Osteoblast (primary cell): ENCODE measurements at places on chromosomes 16 and 17. TPM values are rescaled to one million over a fixed set of nuclear protein-coding genes. Genes with fewer than 3 reads are reported as not detected.

Gene PABPN1L
- total RNA-seq = not detected in 2 replicates

Gene TBC1D3H
- not detected in 2 replicates for total RNA-seq

Gene DLG4
- total RNA-seq = 10.1 and 11.8 TPM in 2 replicates

Gene MMP2
- 2,094 and 2,259 TPM in 2 replicates for total RNA-seq

Gene ADGRG3
- not detected in 2 replicates for total RNA-seq

GRCh38 chr17:48738424-48738802 lies 9.9 kb upstream of the HOXB13 start:
- H3K27me3 ChIP-seq = peaks cover 93% of the 10 kb centered on the region
- H3K4me1 ChIP-seq = no peaks in the 10 kb centered on the region

DNA sequence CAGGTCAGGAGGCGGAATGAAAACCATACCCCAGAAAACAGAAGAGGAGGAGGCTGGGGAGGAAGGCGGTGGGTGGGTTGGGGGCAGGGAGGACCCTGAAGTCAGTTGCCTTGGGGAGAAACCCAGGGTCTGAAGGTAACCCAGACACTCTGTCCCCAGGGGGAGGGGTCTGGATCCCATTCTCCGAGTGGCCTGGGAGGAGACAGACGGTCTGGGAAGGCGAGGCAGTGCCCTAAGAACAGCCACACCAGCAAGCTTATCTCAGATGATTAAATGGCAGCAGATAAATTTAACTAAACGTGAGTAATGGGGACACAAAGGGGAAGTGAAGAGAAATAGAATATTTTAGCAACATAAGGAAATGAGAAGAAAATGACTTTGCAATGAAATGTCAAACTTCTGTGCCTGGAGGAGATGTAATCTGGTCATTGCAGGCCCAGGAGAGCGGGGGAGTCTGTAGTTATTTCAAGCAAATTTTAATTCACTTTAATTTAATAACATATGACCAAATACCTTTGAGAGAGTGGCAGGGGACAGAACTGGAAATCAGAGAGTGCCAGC lies 21.4 kb upstream of the ZFP90 start:
- peaks cover 4% of the 10 kb centered on the region for H3K4me1 ChIP-seq
- DNase-seq = no peak
- no peaks in the 10 kb centered on the region for H3K36me3 ChIP-seq
- H3K27ac ChIP-seq = no peak overlapping the region

DNA sequence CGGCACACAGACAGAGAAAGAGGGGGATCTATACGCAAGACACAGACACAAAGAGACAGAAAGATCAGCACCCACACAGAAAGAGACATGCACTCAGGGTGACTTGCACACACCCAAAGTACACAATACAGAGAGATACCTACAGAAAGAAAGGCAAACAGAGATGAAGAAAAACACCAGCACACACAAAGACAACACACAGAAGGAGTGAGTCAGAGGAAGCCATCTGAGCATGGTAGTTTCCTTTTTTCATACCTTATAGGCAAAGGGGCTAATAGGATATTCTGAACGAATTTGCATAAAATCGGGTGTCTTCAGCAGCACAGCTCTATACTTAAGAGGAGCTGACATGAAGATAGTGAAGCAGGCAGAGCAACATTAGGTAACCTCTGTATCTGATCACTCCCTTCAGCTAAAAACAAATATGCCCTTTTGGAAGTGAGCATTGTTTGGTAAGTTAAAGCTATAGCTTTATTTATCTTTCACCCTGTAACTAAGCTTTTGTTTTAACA lies 198.6 kb downstream of the AATF start:
- DNase-seq = no peak
- no peak overlapping the region for H3K27ac ChIP-seq
- H3K4me1 ChIP-seq = peaks cover 6% of the 10 kb centered on the region
- no peaks in the 10 kb centered on the region for H3K27me3 ChIP-seq
- H3K4me3 ChIP-seq = no peak overlapping the region
- no peaks in the 10 kb centered on the region for H3K36me3 ChIP-seq

DNA sequence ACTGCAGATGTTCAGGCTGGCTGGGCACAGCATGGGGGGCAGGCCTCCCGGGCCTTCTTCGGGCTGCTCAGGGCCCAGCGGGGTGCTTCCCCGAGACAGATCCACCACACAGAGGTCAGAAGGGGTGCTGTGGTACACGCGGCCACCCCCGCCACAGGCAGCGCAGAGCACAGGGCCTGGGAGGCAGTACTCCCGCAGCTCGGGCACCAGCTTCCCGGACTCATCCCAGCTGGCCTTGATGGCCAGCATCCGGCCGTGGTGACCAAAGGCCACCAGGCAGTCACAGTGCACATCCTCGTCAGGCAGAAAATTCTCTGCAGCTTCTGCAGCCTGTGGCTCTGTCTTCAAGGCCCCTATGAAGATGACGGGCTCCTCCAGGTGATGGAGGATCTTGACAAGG lies 1.9 kb downstream of the FAAP100 start:
- H3K27me3 ChIP-seq = no peaks in the 10 kb centered on the region
- H3K36me3 ChIP-seq = peaks cover 50% of the 10 kb centered on the region
- no peak overlapping the region for H3K4me3 ChIP-seq
- no peak overlapping the region for H3K27ac ChIP-seq

DNA sequence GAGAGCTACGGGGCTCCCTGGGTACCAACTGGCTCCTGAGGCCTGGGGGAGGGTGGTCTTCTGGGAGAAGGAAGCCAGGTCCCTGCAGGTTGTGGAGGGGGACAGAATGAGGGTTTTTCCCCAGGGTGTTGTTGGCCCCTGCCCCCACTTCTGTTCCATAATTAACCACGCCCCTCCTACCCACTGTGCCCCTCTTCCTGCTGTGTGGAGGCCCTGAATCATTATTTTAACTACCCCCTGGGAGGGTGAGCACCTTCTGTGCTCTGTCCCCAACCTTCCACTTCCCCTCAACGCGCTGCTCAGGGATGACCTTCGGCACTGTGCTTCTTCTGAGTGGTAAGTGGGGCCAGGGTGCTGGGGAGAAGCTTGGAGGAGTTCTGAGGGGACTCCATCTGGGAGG lies at the start of gene ITGAD:
ITGAD (plus strand) TSS at position 280 of the 400 bp plus-strand sequence; CDS start at position 306, 26 bp downstream.
- H3K4me1 ChIP-seq = no peaks in the 10 kb centered on the region
- H3K36me3 ChIP-seq = no peaks in the 10 kb centered on the region
- H3K27ac ChIP-seq = no peak within 1 kb of the TSS
- H3K4me3 ChIP-seq = no peak within 1 kb of the TSS

DNA sequence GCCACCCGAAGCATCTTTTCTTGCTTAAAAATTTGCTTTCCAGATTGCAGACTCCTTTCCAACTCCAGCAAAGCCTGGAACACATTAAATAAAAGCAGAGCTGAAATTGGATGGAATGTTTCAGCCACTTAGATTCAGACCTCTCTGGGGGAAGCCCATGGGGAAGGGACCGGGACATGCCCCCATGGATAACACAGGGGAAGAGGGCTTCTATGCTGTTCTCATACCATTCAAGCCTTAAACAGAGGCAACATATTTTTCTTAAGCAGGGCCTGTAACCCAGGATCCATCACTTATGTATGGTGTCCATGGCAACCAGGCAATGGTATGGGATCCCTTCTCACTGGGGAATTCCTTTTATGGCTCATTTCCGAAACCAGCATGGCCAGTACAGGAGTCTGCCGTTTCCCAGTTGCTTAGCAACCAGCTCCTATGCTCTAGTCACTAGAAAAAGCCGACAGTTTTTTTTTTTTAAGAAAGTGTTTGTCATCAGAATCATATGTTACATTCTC lies 62.0 kb upstream of the MARCHF10 start:
- peaks cover 3% of the 10 kb centered on the region for H3K4me1 ChIP-seq
- no peaks in the 10 kb centered on the region for H3K27me3 ChIP-seq
- DNase-seq = peak; percentile 90
- H3K36me3 ChIP-seq = no peaks in the 10 kb centered on the region
- no peak overlapping the region for H3K27ac ChIP-seq

DNA sequence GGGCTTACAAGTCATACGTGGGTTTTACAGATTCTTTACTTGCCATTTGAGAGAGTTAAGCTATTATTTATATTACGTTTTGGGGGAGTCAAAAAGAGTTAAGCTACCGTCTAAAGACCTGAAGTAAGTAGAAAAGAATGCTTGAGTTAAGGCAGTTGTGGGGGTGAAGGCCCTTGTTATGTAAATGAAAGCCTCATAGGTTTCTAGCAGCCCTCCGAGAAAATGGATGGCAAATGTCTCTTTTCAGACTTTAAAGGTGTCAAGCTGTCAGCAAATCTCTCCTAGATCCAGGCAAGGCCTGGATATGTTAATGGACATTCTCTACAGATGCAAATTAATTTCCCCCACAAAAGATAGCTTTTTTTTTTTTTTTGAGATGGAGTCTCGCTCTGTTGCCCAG lies 7.2 kb upstream of the EIF4A3 start:
- no peak overlapping the region for H3K27ac ChIP-seq
- H3K27me3 ChIP-seq = no peaks in the 10 kb centered on the region
- H3K36me3 ChIP-seq = no peaks in the 10 kb centered on the region
- no peak for DNase-seq

DNA sequence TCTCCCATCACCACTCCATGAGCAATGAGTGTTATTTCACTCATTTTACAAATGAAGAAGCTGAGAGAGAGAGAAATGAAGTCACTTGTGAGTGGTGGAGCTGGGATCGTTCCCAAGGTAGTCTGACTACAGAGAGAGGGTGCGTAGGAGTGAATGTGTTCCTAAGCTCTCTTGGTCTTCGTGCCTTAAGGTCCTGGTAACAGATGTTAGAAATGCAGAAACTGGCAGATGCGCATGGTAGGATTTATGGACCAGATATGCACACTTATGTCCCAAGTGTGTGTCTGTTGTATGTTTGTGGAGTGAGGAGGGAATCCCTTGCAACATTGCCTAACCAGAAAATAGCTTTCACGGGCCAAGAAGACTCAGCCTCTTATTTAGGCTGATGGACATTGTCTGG lies 93.2 kb upstream of the ZNF469 start:
- H3K27ac ChIP-seq = no peak overlapping the region
- no peaks in the 10 kb centered on the region for H3K36me3 ChIP-seq
- H3K27me3 ChIP-seq = no peaks in the 10 kb centered on the region
- H3K4me1 ChIP-seq = no peaks in the 10 kb centered on the region
- H3K4me3 ChIP-seq = no peak overlapping the region

- H3K27me3 ChIP-seq = no peaks in the 10 kb centered on the region
- H3K4me1 ChIP-seq = no peaks in the 10 kb centered on the region
- peak; percentile 42 for DNase-seq
- no peak overlapping the region for H3K27ac ChIP-seq
- H3K4me3 ChIP-seq = no peak overlapping the region
Measured at GRCh38 chr17:5226940-5227878, 7.5 kb downstream of the SCIMP start.

DNA sequence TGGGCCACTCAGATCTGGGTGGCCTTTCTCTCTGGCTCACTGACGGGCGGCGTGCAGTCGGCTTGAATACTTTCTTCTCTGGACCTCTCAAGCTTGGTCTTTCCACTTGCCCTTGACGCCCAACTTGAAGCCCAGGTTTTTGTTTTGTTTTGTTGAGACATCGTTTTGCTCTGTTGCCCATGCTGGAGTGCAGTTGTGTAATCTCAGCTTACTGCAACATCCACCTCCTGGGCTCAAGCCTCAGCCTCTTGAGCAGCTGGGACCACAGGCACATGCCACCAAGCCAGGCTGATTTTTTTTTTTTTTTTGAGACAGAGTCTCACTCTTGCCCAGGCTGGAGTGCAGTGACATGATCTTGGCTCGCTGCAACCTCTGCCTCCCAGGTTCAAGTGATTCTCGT lies 22.7 kb upstream of the KIF19 start:
- no peaks in the 10 kb centered on the region for H3K27me3 ChIP-seq
- no peaks in the 10 kb centered on the region for H3K4me1 ChIP-seq
- H3K4me3 ChIP-seq = no peak overlapping the region
- no peaks in the 10 kb centered on the region for H3K36me3 ChIP-seq
- no peak for DNase-seq
- no peak overlapping the region for H3K27ac ChIP-seq

DNA sequence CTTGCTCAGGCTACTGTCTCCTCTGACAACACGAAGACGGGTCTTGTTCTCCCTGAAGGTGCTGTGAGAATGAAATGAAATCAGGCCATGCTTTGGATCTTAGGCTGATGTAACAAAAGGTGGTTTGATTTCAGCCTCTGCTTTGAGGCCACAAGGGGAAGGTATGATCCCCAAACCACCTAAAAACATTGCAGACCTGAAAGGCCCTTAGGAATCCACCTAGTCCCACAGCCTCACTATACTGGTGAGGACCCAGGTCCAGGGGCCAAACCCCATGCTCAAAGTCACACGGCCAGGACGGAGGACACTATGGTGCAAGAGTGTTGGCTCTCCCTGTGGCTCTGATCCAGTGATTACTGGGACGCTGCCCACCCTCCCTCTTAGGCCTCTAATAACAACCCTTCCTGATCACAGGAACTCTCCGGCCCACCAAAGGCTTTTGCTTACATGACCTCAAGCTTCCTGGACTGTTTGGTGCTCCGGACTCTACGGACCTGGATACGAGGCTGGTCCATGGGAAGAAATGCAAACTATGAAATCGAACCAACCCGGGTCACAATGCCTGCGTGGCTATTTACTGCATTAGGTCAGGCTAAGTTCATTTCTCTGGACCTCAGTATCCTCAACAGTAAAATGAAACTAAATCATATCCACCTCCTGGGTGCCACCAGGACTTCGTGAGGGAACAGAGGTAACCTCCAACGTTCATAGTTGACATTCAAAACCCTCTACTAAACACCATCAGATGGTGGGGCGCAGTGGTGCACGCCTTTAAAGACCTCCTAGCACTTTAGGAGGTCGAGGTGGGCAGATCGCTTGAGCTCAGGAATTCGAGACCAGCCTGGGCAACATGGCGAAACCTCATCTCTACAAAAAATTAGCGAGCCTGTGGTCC lies 1.5 kb downstream of the TRIM25 start:
- peak overlapping the region; percentile 83 for H3K4me3 ChIP-seq
- peak overlapping the region; percentile 68 for H3K27ac ChIP-seq
- peaks cover 32% of the 10 kb centered on the region for H3K4me1 ChIP-seq
- no peaks in the 10 kb centered on the region for H3K27me3 ChIP-seq

- peak overlapping the region; percentile 47 for H3K4me3 ChIP-seq
- H3K36me3 ChIP-seq = peaks cover 6% of the 10 kb centered on the region
- peak; percentile 100 for DNase-seq
- peaks cover 6% of the 10 kb centered on the region for H3K4me1 ChIP-seq
- H3K27me3 ChIP-seq = no peaks in the 10 kb centered on the region
- no peak overlapping the region for H3K27ac ChIP-seq
Measured at GRCh38 chr16:67155295-67156142, 4.2 kb downstream of the TRADD start.

- H3K27ac ChIP-seq = no peak overlapping the region
- DNase-seq = no peak
- H3K27me3 ChIP-seq = no peaks in the 10 kb centered on the region
- H3K36me3 ChIP-seq = no peaks in the 10 kb centered on the region
- no peak overlapping the region for H3K4me3 ChIP-seq
Measured at GRCh38 chr16:87470332-87470731, 22.5 kb downstream of the ZCCHC14 start.

GRCh38 chr16:28204204-28204603 lies 7.6 kb downstream of the XPO6 start:
- H3K36me3 ChIP-seq = peaks cover 83% of the 10 kb centered on the region
- no peaks in the 10 kb centered on the region for H3K4me1 ChIP-seq
- peak overlapping the region; percentile 12 for H3K27ac ChIP-seq
- H3K27me3 ChIP-seq = no peaks in the 10 kb centered on the region
- H3K4me3 ChIP-seq = no peak overlapping the region

DNA sequence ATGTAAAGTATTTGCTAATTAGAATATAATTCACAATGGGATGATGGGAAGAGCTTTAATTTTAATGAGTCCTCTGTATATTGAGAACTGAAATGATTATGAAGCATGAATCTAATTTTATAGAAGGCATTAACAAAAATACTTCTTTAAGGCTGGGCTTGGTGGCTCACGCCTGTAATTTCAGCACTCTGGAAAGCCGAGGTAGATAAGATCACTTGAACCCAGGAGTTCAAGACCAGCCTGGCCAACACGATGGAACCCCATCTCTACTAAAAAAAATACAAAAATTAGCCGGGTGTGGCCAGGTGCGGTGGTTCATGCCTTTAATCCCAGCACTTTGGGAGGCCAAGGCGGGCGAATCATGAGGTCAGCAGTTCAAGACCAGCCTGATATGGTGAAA lies 12.0 kb downstream of the CDK12 start:
- H3K4me1 ChIP-seq = no peaks in the 10 kb centered on the region
- no peak overlapping the region for H3K4me3 ChIP-seq
- no peak for DNase-seq
- no peak overlapping the region for H3K27ac ChIP-seq
